ENCODE measurements at places on chromosomes 6 and 20. TPM values are rescaled to one million over a fixed set of nuclear protein-coding genes. Genes with fewer than 3 reads are reported as not detected.

Gene WFDC12
- total RNA-seq: not detected

Gene PLN
- 0.74 TPM for total RNA-seq

Gene VSX1
- total RNA-seq: under 0.01 TPM

Gene GHRH
- not detected for total RNA-seq

Gene LRRC73
- total RNA-seq: 5.7 TPM

Gene ANGPT4
- total RNA-seq: not detected

Gene CST4
- total RNA-seq: not detected

Gene NELFE
- 34.7 TPM for total RNA-seq

Gene DBNDD2
- total RNA-seq: 7.4 TPM

Gene TGM2
- 5.7 TPM for total RNA-seq

Gene BTNL2
- not detected for total RNA-seq

Gene OR2J3
- total RNA-seq: not detected

Gene TMEM244
- total RNA-seq: 1.2 TPM

Gene DPPA5
- total RNA-seq: not detected

Gene BTN3A1
- 22.9 TPM for total RNA-seq

Gene LZTS3
- 15.0 TPM for total RNA-seq

Gene SLC44A4
- not detected for total RNA-seq

Gene SLC4A11
- total RNA-seq: under 0.01 TPM

Gene SPATS1
- total RNA-seq: not detected

Gene HRH3
- total RNA-seq: 0.49 TPM

Gene EYS
- 2.0 TPM for total RNA-seq

Gene TP53RK
- total RNA-seq: 41.8 TPM

Gene MUC21
- total RNA-seq: not detected

Gene CENPQ
- 5.2 TPM for total RNA-seq

Measured in temporal lobe (tissue), 4 donors.